ENCODE measurements at places on chromosomes 16 and 17.

- peak; percentile 46 for DNase-seq
These were observed 6.5 kb upstream of the NUBP1 start for GRCh38 chr16:10737068-10737625.

- no peak for DNase-seq
These were observed 148.3 kb upstream of the CACNG5 start for GRCh38 chr17:66686601-66687000.

DNA sequence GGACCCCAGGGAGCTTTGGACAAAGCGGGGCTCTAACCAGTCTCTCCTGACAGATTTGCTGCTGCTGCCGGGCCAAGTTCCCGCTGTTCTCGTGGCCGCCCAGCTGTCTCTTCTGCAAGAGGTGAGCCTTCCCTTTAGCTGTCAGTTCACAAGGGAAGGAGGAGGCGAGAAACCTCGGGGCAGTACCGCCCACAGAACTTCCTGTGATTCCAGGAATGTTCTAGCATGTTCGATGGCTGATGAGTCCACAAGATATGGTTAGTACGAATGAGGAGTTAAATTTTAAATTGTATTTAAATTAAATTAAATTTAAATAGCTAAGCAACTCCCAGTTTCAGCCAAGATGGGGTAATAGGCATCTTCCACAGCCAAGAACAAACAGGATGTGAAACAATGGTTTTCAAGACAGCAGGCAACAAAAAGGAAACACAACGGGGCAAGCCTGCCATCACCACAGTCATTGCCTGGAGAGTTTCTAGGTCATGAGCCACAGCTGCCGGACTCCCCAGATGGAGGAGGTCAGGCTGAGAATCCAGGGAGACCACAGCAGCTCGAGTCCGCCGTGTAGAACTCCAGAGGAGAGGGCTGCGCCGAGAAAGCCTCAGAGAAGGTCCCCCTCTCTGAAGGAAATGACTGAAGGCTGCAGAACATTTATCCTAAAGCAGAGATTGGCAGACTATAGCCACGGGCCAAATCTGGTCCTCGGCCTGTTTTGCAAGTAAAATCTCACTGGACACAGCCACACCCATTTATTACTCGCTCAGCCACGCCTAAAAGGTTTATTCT is 9.5 kb upstream of the TCF25 start:
- peak; percentile 41 for DNase-seq

GRCh38 chr16:2962334-2963073 is 1.6 kb upstream of the KREMEN2 start:
- no peak for DNase-seq

DNA sequence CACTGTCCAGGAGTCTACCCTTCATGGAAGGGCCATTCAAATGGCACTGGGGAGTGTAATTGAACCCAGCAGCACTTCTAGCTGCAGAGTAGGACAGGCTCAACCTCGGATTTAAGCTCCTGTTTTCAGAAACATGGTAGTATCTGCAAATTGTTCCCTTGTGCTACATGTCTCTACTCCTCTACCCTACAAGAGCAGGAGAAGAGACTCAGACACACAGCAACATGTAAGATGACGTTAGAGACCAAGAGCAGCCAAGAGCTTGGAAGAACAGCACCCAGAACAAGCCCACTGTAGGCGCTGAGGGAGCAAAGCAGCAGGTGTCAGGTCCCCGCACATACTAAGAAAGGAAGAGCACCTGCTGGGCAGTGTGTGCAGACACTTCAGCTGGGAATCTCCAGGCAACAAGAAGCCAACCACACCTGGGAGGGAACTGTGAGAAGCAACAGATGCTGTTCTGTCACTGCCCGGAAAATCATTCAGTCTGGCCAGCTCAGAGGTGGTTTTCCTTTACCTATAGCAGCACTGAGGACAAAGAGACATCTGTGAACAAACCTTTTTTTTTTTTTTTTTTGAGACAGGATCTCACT is 35.6 kb upstream of the MNT start:
- DNase-seq, result no peak

- DNase-seq, result no peak
These were observed 40.8 kb downstream of the MRTFB start for GRCh38 chr16:14111713-14112538.

DNA sequence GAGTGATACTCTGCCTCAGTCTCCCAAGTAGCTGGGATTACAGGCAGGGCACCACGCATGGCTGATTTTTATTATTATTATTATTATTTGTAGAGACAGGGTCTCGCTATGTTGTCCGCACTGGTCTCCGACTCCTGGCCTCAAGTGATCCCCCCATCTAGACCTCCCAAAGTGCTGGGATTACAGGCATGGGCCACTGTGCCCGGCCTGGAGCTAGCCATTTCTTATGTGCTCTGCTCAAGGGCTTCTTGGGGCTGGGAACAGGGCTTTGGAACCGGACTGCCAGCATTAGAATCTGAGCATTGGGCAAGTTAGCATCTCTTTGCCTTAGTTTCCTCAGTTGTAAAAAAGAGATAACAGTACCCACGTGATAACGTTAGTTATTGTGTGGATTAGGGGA is 111.3 kb downstream of the C16orf78 start:
- DNase-seq, result no peak

- no peak for DNase-seq
These were observed 3.5 kb downstream of the CHAD start for GRCh38 chr17:50465171-50465570.

DNA sequence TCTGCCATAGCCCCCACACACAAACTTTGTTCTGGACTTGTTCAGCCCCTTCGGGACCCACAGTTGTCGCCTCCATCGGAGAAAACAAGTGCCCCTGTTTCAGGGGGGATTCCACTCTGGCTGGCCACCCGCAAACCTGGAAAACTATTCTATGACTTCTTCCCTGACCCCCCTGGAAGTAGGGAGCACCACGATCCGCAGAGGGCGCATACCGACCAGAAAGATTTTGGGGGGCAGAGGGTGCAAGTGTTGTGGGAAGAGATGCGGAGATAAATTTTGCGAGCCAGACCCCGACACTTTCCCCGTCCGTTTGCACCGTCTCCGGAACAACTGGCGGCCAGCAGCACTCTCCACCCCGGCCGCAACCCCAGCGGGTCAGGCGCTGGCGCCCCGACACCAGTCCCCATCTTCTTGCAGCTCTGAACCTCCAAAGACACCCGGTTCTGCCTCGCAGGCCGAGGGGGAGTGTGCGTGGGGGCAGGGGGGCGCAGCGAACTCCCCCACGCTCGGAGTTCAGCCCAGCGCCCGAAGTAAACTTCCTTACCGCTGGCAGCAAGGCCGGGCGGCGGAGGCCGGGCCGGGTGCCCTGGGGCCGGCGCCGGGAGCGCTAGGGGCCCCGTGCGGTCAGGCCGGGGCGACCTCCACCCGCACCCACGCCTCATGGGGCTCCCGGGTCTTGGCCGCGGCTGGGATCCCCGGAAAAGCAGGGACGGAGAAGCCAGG is 744 bp downstream of the SALL1 start:
- no peak for DNase-seq

DNA sequence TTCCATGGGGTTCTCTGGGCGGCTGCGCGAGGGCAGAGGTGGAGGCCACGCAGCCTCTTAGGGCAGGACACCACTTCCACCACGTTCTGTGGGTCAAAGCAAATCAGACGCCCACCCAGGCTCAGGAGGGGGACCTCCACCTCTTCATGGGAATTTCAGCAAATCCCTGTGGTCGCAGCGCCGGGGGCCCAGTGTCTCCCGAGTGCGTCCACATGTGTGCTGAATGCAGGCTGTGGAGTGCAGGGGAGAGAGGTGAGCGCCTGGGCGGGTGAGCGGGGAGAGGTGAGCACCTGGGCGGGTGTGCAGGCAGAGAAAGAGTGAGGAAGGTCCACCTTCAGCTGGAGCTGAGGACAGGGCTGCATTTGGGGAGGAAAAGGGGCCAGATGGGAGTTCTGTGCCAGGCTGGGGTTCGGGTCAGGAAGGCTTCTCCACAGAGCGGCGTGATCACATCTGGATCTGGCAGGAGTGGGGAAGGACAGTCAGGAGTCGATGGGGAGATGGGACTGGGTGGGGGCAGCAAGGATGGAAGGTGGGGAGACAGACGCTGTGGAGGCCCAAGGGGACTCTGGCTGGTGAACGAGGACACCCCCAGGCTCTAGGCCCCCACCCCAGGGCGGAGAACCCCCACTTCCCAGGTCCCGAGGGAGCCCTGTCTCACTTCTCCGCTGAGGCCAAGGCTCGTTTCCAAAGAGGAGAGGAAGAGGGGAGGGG is 36.8 kb upstream of the CBFA2T3 start:
- no peak for DNase-seq

DNA sequence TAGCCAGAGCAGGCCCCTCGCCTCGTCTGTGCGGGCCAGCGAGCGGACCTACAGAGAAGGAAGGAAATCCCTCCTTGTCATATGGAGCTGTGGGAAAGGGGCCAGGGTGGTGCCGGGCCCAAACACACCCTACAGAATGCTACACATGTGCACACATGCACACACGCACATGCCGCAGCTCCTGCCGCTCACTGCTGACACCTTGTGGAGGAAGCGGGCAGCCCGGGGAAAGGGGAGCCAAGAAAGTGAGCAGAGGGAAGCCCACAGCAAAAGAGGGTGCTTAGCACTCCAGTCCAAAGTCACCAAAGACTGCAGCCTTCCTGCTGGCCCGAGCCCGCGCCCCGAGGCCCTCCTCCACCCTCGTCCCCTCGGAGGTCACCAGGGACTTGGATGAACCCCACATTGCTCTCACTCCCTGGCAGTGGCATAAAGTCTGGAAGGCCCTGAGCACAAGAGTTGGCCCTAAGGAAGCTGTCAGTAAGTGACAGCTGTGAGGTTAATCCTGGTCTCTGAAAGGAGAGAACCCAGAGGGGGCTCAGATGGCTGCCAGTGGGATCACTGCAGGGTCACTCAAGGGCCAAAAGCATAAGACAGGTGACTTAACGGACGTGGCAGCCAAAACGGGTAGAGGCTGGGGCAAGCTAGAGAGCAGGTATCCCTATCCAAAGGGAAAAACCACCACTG is 68.2 kb downstream of the MYO18A start:
- peak; percentile 41 for DNase-seq

DNA sequence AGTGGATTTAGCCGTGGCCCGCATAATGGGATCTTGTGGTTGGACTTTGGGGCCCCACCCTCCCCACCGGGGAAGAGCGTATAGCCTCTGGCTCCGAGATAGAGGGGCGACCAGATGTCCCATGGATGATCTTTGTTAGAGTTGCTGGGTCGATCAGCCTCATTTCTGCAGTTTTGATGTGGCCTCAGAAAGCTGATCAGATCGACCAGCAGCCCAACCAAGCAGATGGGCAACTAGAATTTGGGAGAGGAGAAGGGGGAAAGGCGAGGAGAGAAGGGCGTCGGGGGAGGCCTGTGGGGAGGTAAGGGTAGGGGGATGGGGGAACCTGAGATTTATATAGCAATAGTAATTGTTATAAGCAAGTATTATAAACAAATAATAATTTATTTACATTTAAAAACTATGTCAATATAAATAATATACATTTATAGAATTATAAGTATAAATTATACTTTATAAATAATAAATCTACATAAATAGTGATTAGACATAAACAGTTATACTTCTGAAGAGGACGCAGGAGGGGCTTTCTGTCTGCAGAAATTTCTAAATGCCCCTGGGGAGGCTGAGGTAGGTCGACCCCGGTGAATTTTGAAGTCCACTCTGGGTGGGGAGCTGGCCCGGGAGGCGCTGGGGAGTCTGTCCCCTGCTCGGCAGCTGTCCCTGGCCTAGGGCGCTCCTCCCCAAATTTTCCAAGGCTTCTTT is 136.3 kb downstream of the KCNJ12 start:
- DNase-seq, result no peak

Measured in stimulated activated CD8-positive, alpha-beta memory T cell treated with anti-CD3 and anti-CD28 coated beads, Interleukin-15, amount 100 ng/mL, for 4 hours (primary cell).